ENCODE measurements at places on chromosomes 4 and X.

GRCh38 chrX:17072301-17072700 is 125.8 kb downstream of the REPS2 start:
- DNase-seq = no peak

DNA sequence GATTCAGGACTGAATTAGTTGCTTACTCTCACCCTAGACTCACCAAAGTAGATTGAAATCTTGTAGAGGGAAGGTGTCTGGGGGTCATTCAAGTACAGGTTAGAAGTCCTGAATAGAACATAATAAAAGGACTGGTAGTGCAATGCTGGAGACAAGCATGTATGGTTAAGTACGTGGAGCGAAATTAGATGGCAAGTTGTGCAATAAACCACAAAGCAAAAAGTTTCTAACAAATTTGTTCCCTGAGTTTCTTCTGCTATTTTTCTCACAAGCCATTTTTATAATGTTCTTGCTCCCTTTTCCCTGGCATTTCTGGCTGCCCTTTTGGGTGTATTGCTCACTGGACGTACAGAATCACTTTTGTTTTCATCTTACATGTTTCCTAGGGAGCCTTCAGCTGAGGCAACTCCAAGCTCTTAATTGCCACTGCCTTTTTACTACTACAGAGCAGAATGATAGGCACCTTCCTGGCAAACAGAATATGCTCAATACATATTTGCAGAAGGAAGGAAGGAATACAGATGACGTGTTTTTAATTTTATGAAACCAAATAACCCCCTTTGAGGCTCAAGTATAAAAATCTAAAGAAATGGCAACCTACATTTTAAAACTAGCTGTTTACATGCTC is 23.4 kb downstream of the LANCL3 start:
- no peak for DNase-seq

GRCh38 chr4:168887809-168888208 is 122.2 kb downstream of the CBR4 start:
- no peak for DNase-seq

DNA sequence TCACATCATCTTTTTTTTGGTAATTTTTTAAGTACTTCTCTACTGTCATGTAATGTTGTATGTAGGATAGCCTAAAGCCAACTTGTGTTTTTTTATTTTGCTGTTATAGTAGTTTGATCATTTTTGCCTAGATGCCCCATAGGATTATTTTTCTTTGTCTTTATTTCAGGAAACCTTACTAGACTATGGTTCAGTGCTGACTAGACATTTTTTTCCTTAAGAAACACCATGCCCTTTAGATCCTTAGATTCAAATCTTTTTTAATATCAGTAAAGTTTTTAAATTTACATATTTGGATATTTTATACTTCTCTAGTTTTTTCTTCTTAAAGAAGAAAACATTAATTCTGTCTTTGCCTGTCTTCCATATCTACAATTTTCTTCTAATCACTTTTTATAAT is 221.3 kb downstream of the IDS start:
- no peak for DNase-seq

GRCh38 chr4:4392501-4393183 is 5.7 kb downstream of the NSG1 start:
- no peak for DNase-seq

DNA sequence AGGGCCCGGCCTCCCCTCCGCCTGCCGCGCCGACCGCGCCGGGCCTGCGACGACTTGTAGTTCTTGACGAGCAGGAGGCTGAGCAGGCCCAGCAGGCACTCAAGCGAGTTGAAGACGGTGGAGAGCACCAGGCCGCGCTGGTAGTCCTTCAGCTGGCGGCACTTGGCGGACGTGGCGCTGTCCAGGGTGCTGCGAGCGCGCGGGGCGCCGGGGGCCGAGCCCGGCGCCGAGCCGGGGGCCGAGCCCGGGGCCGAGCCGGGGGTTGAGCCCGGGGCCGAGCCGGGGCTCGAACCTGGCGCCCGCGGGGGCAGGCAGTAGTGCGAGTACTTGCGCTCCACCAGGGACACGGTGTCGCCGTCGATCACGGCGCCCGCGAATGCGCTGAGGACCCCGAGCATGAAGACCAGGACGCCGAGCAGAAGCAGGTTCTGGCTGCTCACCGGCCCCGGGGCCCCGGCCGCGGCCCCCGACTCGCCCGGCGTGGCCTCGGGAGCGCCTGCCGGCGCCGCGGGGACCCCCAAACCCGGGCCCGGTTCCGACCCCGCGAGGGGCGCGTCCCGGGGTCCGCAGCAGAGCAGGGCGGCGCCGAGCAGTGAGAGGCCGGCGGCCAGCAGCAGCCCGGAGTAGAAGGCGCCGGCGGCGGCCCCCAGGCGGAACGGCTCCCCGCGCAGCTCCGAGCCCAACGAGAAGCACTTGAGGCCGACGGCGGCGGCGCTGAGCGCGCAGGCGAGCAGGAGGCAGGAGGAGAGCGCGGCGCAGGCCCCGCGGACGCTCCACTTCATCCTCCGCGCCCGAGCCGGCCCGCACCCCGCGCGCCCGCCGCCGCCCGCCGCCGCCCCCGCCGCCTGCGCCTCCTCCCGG is 584 bp downstream of the TMEM271 start:
- DNase-seq = peak; percentile 38

- DNase-seq = no peak
These were observed 717.2 kb upstream of the ADGRL3 start for GRCh38 chr4:60482921-60483351.

All from germinal center (tissue), 1 donor.